Activated gamma-delta T cell treated with Interleukin-2 at 50 U/mL for 16 hours (primary cell): ENCODE measurements at places on chromosomes 3 and 15.
A peak's percentile ranks its signal among the peaks of the same experiment; 100 is the strongest.

DNA sequence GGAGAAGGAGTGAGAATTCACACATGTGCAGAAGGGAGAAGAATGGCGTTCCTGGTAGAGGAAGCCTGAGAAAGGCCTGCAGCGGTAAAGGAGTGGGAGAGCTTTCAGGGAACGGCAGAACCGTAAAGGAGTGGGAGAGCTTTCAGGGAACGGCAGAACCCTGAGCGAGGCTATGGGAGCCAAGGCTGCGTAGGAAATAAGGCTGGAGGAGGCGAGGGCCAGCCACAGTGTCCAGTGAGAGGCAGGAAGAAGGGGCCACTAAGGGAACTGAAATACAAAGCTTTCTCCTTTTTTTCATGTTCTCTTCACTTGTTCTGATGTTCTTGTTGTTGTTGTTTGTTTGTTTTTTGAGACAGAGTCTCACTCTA lies 41.6 kb downstream of the GOLGA6L10 start:
- DNase-seq = no peak

DNA sequence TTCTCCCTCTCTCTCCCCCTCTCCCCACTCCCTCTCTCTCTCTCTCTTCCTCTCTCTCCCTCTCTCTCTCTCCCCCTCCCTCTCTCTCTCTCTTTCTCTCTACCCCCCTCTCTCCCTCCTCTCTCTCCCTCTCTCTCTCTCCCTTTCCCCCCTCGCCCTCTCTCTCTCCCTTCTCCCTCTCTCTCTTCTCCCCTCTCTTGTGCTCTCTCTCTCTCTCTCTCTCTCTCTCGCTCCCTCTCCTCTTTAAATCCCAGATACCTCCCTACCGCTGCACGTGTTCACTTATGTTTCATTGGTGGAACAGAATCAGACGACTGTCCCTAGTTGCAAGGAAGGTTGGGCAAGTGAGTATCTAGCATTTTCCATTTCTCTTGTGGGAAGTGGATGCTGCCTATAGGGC lies 166.5 kb downstream of the EBLN2 start:
- no peak for DNase-seq

- DNase-seq = no peak
These were observed 11.6 kb downstream of the EAF1 start for GRCh38 chr3:15438983-15439382.

DNA sequence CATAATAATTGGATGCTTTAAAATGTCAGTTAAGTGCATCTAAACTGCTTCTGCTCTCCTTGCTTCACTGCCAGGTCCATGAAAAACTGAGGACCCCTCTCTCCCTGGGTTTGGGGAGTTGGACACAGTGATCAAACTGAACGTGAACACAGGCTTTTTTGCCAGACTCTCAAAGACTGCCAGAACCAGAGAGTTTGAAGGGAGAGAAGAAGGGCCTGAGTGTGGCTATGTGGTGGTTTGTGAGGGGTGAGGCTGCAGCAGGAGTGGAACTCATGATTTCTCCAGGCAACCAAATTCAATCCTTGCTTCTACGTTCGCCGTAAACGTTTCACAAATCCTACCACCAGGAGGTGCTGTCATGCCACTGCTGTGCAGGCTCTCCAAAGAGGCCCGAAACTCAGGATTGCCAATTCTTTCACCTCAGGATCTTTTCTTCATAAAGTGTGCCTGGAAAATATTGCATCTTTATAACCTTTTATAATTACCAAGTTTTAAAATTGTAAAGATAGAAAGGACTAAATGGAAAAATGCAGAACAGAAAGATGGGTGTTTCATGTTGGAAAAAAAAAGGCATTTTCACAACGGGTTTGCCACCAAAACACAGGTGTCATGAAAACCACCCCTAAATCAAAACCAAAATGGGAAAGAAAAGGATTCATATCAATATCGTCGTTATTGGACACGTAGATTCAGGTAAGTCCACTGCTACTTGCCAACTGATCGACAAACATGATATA lies 19.7 kb downstream of the TM4SF4 start:
- DNase-seq = peak; percentile 6

- DNase-seq = no peak
These were observed 524.4 kb downstream of the NSUN3 start for GRCh38 chr3:94587291-94587690.

GRCh38 chr3:77189258-77189657 lies 149.4 kb downstream of the ROBO2 start:
- no peak for DNase-seq

DNA sequence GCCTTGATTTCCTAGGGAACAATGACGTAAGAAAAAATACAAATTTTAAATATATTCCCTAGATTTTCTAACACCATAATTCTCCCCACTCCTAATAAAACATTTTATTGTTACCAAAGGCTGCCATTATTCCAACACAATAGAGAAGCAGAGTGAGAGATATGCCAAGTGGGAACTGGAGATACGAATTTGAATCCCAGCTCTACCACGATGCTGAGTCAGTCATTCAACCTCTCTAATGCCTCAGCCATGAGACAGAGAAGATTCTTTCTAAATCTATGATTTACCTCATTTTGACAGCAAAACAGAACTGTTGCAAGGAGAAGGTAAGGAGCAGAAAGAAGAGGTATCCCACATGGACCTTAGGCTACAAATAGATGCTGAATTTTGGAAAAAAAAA lies 112.5 kb downstream of the IGF2BP2 start:
- no peak for DNase-seq

DNA sequence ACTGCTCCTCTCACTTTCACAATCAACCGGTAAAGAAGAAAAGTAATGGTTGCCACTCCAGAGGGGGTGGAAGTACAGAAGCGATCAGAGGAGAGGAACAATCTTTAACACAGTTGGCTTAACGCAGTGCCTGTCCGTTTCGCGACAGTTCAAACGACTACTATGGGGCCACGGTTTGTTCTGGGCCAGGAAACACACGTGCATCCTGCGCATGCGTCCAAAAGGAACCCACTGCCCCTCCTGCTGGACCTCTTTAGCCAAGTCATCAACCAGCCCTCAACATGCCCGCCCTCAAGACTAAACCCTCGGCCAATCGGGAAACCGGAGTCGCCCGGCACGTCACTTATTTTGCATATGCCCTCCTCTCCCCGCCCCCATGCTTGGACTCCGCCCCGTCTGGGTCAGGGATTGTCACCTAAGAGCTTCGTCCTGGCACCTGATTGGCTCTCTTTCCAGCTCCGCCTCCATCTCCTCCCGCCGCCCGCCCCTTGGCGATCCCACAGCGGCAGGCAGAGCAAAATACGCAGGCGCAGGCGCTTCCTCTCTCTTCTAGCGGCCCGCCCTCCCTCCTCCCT lies 345 bp upstream of the CDV3 start:
- DNase-seq = peak; percentile 100

- DNase-seq = no peak
These were observed 75.0 kb downstream of the TBL1XR1 start for GRCh38 chr3:177122183-177122856.

- peak; percentile 49 for DNase-seq
These were observed 18.6 kb upstream of the TICRR start for GRCh38 chr15:89556413-89557262.

DNA sequence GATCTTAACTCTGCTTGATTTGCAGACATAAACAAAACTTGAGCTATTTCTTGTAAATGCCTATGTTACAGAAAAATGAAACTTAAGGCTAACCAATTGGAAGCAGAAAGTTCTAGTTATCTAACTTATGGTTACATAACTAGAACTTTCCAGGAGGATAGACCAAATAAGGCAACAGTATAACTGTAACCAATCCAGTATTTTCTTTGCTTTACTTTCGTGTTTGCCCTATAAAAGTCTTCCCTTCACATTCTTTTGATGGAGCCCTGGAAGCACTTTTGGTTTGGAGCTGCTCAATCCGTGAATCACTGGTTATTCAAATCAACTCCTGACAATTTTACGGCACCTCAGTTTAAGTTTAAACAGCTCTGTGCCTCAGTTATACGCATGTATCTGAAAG lies 164.6 kb downstream of the SUCLG2 start:
- no peak for DNase-seq
